ENCODE measurements at places on chromosomes 13 and 19. TPM values are rescaled to one million over a fixed set of nuclear protein-coding genes. Genes with fewer than 3 reads are reported as not detected.

DNA sequence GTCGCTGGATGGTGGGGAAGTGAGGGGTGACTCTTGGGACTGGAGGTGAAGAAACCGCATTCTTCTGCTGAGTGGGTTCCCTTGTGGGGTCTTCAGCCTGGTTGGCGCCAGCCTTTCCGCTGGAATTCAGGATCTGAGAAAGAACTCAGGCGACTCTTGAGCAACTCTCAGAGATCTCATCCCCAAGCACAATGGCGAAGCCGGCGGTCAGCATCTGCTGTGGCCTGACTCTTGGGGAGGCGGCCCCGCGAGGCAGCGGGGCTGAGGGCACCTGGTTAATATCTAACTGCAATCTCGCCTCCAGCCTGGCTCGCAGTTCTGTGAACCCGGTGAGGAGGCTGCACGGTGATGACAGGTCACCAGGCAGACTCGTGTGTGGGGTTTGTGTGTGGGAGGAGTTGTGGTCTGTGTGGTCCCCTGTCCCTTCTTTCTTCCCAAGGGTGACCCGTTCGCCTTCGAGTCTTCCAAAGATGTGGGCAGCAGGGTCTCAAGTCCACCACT is 883 bp downstream of the ZNF441 start:
- DNase-seq = peak; percentile 82

DNA sequence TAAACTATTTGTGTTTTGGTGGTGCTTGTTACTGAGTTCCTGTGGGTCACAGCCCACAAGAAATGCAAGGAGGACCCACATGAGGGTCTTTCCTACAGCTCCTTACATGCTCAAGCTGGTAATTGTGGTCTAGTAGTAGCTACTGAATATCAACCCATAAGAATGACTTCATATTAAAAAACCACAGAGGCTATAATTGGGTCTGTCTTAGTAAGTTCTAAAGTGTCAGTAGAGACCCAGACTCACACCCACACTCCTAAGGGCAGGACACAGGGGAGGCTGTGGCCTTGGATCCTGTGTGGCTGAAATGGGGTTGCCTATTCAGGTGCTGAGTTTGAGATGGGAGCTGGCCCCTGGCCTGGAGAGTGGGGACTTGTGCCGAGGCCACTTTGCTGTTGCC is 19.6 kb downstream of the TFDP1 start:
- no peak for DNase-seq

DNA sequence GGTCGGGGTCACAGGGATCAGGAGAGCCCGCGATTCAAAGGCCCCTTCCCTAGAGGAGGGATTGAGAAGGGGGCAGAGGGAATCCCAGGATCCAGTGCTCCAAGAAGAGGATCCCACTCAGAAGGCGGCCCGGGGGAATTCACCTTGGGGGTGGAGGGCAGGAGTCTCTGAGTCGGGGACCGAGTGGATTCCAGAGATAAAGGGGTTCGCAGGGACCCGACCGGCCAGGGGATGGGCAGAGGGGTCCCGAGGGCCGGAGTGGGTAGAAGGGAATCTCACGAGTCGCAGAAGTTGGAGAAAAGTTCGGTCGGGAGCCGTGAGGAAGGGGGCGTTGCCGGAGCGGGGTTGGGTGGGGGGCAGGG is 261 bp downstream of the PRKD2 start:
- DNase-seq = no peak

DNA sequence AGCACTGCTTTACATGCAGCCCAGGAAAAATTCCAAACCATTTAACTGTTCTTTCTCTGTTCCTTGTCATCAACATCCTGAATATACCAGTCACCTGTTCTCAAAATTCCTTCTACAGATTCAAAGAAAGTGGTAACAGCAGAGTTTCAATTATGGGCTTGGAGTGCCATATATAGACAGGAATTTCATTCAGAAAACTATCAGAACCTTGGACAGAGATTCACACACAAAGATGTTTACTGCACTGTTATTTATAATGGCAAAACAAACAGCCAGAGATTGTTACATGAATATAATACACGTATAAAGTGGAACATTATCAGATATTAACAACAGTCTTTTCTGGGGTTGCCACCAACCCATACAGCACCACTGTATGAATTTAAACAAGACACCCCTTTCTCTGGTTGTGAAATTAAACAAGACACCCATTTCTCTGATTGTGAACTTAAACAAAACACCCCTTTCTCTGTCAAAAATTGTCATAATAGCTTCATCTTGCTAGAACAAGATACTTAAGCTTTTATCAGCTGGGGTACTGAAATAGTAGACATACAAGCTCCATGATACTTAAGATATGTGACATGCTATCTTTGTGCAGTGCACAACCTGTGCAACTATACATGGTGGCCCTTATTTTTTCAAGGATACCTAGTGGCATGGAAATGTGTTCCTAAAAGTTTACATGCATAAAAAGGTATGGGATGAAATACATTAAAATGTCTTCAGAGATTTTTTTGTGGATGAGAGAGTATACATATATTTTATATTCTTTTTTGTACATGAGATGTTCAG is 12.6 kb downstream of the CACNA1A start:
- no peak for DNase-seq

- peak; percentile 82 for DNase-seq
Observed at GRCh38 chr19:56108447-56109195, 12.5 kb downstream of the ZNF787 start.

- DNase-seq = no peak
Observed at GRCh38 chr19:3899531-3900294, 19.2 kb downstream of the ATCAY start.

GRCh38 chr13:112457081-112457480 is 80.9 kb downstream of the SPACA7 start:
- DNase-seq = peak; percentile 31

DNA sequence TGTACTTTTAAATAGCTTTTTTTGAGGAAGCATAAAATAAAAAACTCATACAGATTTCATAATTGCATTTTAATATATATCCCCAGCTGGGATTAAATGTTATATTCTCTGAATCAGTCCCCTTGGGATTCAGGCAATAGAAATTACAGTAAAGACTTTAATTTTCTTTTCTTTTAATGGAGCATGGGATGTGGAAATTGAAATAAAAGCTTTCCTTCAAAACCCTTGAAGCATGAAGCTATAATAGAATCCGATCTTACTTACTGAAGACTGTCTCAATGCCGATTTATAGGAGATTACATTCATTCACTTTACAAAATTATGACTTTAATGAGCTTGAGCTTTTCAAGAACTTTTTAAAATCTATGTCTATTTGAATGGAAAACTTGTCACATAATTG is 243.4 kb downstream of the SPRY2 start:
- no peak for DNase-seq

- no peak for DNase-seq
Observed at GRCh38 chr13:43002021-43002420, 10.0 kb upstream of the EPSTI1 start.

DNA sequence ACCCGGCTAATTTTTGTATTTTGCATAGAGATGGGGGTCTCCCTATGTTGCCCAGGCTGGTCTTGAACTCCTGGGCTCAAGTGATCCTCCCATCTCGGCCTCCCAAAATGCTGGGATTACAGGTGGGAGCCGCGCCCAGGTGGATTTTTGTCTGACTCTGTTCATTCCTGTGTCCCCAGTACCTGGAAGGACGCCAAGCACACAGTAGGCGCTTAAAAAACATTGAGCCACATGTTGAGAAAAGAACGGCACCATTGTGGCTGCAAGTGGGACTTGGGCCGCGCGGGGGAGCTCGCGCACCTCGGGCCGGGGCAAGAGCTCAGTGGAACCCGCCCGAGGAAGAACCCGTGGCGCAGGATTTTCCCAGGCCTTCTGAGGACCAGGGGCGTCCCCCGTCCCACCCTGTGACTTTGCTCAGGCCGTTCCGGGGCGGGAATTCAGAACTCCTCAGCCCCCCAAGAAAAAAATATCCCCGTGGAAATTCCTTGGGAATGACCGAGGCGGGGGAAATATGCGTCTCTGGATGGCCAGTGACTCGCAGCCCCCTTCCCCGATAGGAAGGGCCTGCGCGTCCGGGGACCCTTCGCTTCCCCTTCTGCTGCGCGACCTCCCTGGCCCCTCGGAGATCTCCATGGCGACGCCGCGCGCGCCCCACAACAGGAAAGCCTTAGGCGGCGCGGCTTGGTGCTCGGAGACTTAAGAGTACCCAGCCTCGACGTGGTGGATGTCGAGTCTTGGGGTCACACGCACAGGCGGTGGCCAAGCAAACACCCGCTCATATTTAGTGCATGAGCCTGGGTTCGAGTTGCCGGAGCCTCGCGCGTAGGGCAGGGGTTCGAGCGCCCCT is 1.4 kb upstream of the ICAM1 start:
- DNase-seq = peak; percentile 94

DNA sequence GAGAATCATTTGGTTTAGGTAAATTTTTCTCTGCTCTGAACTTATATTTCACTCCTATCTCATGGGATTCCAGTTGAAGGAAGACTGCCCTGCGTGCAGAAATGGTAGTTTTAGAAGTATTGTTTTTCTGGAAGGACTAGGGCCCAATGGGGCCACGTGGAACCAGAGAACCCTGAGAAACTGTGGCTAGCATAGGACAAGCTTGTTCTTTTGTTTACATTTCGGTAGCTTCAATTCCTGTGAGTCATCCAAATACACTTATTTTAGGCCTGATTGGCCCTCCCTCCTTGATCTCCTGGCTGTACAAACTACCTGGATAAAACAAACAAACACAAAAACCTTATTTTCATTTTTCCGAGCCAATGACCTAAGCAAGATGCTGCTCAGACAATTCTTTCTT is 124.0 kb downstream of the ITGBL1 start:
- DNase-seq = no peak

DNA sequence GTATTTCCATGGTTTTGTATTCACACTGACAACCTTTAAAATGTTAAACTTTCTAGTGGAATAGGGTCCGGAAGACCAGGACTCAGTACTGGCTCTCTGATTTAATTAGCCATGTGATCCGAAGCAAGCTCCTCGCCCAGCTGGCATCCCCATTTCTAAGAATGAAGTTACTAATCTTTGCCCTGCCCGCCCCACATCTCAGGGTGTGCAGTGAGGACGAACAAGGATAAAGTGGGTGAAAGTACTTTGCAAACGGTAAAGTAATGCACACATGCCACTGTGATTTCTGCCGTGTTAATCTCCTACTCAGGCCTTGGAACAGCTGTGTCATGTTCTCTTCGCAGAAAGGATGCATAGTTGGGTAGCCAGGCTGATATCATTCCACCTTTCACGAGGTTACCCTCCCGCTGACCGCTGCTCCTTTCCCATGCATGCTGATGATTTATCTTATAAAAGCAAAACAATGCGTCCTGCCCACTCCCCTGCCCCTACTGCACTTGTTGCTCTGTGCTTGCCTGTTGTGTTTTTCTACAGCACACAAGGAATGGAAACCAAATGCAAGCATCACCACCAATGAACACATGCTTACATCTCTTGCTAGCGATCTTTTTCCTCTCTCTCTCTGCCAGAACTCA is 539.0 kb downstream of the EFNB2 start:
- DNase-seq = no peak

GRCh38 chr13:31930901-31931522 is 100.6 kb upstream of the FRY start:
- no peak for DNase-seq

DNA sequence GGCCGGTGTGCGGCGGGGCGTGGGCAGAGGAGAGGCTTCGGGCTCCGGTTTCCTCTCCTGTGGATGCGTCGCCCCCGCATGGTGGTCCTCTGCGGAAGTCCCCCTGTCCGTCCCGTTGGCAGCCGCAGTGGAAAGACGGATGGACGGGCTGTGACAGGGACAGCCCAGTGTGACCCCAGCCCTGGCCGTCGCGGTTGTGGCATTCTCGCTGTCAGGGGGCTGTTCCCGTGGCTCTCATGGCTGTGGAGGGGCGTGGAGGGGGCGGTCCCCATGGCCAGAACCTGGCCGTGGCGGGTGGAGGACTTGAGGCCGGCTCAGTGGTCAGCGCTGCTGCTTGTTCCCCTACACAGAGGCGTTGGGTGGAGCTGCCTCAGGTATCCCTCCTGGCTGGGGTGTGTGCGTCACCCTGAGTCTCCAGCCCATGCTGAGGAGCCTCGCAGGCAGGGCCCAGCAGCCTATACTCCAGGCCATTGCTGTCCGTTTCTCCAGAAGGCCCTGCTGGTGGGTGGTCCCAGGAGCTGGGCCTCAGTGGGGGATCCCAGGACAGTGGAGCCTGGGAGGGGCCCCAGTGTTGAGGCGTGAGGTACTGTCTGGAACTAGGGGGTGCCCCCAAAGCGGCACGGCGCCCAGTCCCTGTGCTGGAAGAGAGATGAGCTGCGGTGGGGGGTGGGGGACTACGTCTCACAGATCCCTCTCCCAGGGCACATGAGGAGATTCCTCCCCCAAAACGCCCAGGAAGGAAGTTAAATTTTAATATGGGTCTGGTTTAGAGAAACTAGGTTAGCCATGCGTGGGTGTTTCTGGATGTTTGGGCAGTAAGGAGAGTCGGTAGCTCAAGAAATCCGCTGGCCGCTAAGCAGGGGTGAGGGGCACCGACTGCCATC is 20.3 kb downstream of the CSNK1G2 start:
- no peak for DNase-seq

GRCh38 chr13:90448466-90449037 is 898.9 kb upstream of the MIR17HG start:
- no peak for DNase-seq

- peak; percentile 90 for DNase-seq
Observed at GRCh38 chr19:7681340-7682174, 924 bp downstream of the TRAPPC5 start.

DNA sequence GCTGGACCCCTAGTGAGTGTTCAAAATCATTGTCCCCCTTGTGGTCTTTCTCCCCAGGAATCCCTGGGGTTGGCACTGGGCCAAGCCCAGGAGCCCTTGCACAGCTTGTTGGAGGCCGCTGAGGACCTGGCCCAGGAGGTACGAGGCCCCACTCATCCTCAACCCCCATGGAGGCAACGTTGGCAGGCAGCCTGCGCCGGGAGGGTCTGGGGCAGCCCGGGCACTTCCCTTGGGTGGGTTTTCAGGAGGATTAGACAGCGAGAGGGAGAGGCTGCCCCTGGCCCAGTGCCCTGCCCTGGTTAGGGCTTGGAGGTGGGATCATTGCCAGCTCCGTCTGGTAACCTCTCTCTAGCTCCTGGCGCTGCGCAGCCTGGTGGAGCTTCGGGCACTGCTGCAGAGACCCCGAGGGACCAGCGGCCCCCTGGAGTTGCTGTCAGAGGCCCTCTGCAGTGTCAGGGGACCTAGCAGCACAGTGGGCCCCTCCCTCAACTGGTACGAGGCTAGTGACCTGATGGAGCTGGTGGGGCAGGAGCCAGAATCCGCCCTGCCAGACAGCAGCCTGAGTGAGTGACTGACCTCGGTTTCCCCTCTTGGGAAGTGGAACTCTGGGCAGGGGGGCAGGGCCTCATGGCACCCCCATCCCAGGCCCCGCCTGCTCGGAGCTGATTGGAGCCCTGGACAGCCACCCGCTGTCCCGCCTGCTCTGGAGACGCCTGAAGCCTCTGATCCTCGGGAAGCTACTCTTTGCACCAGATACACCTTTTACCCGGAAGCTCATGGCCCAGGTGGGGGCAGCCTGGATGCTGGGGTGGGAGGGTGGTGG is 3.0 kb downstream of the ABCA7 start:
- DNase-seq = no peak

Gene KIR2DL3
- total RNA-seq = not detected

Gene OR7A10
- total RNA-seq = not detected

Gene SIGLEC5
- total RNA-seq = 0.90 TPM

Gene ZIC2
- not detected for total RNA-seq

Gene LILRA1
- 4.7 TPM for total RNA-seq

Gene PRKD2
- 58.9 TPM for total RNA-seq

Gene LINGO3
- not detected for total RNA-seq

Gene MPND
- 29.3 TPM for total RNA-seq
